T-helper 2 cell (primary cell): ENCODE measurements at places on chromosomes 13 and 19.
A peak's percentile ranks its signal among the peaks of the same experiment; 100 is the strongest.

GRCh38 chr19:35246466-35247092 lies 2.2 kb upstream of the LSR start:
- no peak for DNase-seq

DNA sequence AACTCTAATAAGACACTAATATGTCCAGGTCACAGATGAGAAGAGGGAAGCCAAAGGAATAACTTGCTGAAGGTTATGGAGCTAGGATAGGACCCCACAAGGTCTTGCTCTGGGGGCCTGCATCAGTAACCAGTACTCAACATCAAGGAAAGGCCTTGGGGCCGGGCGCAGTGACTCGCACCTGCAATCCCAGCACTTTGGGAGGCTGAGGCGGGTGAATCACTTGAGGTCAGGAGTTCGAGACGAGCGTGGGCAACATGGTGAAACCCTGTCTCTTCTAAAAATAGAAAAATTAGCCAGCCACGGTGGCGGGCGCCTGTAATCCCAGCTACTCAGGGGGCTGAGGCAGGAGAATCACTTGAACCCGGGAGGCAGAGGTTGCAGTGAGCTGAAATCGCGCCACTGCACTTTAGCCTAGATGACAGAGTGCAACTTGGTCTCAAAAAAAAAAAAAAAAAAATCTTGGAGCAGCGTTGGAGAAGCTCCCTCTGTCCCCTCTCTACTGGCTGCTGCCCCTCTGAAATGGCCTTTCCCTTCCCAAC lies 1.8 kb downstream of the LONP1 start:
- DNase-seq = no peak

DNA sequence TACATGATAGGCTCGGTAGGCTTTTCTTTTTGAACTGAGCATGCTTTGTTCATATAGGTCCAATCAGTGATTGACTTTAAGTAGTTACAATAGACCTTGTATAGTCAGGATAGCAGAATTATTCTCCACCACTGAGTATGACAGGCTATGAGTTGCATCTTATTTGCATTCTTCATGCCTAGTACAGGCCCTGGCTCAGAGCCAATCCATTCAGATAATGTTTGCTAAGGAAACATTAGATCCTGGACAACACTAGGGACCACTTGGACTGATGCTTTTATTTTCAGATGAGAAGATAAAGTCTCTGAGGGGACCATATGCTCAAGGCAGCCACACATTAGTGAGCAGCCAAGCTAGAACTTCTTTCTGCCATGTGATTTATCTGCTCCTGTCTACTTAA lies 133.9 kb downstream of the KL start:
- DNase-seq = no peak

- DNase-seq = no peak
Measured at GRCh38 chr13:95641291-95642027, 3.0 kb downstream of the DZIP1 start.

DNA sequence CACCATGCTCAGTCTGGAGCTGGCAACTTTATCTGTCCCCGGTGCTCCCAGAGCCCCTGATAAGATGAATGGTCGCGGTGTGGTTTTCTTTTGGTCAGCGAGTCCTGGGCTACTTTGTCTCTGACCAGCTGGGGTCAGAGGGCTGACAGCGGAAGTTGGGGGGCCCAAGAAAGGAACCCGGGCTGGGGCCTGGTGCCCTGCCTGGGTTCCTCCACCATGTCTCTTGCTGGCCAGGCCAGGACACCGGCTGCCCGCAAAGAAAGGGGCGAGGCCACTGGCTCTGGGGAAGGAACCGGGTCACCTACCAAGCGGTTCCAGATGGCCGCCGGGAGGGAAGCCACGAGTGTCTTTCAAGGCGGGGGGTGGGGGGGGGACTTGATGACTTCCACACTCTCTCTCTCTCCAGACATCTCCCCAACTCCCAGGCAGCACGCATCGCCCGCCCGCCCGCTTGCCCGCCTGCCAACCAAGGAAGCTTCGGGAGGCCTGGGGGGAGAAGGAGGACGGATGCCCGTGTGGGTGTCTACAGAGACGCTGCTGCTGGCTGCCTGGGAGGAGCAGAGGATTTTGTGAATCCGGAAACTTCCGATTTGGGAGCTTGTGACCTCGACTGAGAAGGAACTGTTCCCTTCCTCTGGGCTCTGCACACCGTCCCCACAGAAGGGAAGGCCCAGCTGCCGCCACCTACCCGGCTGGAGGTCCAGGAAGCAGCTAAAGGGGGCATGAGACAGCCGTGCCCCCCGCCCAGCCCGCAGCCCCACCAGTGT lies 1.1 kb downstream of the PIP5K1C start:
- peak; percentile 29 for DNase-seq

GRCh38 chr13:105333416-105333815 lies 1202.0 kb downstream of the EFNB2 start:
- DNase-seq = no peak

GRCh38 chr19:46404055-46404752 lies 9.2 kb downstream of the CCDC8 start:
- DNase-seq = no peak

- DNase-seq = peak; percentile 81
Measured at GRCh38 chr19:19627621-19628500, at the start of gene LPAR2. Gene LPAR2, minus strand, starts transcription at chr19:19628220. Its CDS starts 945 bp downstream, at chr19:19627275.

GRCh38 chr13:92179223-92179622 lies 780.8 kb downstream of the GPC5 start:
- DNase-seq = no peak

GRCh38 chr13:95679722-95680121 lies 2.8 kb downstream of the DNAJC3 start:
- DNase-seq = no peak

GRCh38 chr13:26482451-26483197 lies 74.9 kb upstream of the WASF3 start:
- DNase-seq = peak; percentile 82

GRCh38 chr13:77506874-77507273 lies 28.6 kb upstream of the SCEL start:
- DNase-seq = no peak

DNA sequence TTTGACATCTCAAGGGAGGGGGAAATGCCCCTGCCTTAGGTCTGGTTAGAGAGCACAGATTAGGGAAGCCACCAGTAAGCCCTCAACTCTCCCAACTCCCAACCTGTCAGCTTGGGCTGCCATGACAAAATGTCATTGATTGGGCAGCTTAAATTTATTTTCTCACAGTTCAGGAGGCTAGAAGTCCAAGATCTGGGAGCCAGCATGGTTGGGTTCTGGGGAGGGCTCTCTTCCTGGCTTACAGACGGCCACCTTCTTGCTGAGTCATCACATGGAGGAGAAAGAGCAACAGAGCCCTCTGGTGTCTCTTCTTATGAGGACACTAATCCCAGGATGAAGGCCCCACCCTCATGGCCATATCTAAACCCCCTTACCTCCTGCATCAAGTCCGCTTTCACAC lies 24.2 kb downstream of the C19orf12 start:
- DNase-seq = no peak

DNA sequence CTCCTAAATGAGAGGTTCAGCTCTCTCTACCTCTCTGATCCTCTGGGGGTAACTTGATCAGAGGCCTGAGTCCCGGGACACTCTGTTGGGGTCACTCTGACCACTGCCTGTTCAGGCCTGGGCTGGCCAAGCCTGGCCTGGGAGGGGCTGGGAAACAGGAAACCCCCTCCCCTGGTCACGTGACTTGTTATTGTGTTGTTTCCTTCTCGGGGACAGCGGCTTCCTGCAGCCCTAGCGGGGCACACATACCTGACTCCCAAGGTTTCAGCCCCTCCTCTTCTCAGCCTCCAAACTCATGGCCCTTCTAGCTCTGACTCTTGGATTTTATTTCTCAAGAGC lies at the start of gene USHBP1:
TSS of gene USHBP1 (minus strand) at position 105 of the 339 bp plus-strand sequence. CDS start 446 bp downstream, outside the sequence.
- DNase-seq = no peak

DNA sequence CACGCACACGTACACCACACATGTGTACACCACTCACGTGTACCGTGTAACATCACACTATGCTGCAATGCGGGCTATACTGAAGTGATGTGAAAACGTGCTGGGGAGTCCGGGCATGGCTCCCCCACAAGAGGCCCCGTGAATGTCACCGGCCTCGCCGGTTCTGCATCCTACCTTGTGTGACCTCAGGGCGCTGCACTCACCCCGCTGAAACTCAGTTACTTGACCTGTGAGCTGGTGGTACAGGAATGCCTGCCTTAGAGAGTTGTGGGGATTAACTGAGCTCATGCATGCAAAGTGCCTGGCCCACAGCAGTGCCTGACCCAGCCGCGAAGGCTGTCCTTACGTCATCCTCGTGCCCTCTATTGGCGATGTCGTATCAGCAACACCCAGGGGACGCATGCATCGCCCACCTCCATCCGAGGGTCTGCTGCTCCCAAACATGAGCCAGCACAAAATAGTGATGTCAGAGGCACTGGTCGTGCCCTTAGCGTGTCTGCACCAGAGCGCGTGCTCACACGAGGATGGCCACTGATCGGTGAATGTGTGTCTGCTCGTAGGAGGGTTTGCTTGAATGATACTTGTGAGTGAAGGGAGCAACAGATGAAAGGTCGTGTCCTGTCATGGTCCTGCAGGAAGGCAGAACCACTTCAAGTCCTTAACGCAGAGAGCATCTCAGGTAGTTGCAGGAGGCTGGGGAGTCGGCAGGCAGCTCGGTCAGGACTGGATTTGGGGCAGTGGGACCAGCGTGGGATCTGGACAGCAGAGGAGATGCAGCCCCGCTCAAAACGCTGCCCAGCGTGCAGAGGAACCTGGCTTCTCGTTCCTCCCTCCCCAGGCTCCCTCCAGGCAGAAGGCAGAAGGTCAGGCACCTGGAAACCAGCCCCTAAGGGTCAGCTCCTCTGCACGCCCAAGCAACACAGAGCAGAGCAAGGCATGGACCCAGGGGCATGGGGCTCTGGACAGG lies 126.2 kb upstream of the SPACA7 start:
- no peak for DNase-seq

- DNase-seq = no peak
Measured at GRCh38 chr19:17755977-17756670, 4.8 kb downstream of the FCHO1 start.

DNA sequence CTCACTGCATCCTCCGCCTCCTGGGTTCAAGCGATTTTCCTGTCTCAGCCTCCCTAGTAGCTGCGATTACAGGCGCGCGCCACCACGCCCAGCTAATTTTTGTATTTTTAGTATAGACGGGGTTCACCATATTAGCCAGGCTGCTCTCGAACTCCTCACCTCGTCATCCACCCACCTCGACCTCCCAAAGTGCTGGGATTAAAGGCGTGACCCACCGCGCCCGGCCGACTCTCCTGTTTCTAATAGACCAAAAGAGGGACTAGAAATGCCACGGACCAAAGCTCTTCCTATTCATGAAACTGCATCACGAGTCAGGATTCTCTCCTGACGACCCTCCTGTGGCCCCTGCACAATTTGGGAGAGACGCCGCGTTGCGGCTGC lies 563 bp downstream of the ZNF43 start:
- DNase-seq = no peak

GRCh38 chr13:49836516-49836915 lies 44.0 kb upstream of the KPNA3 start:
- no peak for DNase-seq

- no peak for DNase-seq
Measured at GRCh38 chr13:102317593-102317992, 84.3 kb downstream of the FGF14 start.

GRCh38 chr13:57675526-57675925 lies 44.0 kb downstream of the PCDH17 start:
- no peak for DNase-seq

DNA sequence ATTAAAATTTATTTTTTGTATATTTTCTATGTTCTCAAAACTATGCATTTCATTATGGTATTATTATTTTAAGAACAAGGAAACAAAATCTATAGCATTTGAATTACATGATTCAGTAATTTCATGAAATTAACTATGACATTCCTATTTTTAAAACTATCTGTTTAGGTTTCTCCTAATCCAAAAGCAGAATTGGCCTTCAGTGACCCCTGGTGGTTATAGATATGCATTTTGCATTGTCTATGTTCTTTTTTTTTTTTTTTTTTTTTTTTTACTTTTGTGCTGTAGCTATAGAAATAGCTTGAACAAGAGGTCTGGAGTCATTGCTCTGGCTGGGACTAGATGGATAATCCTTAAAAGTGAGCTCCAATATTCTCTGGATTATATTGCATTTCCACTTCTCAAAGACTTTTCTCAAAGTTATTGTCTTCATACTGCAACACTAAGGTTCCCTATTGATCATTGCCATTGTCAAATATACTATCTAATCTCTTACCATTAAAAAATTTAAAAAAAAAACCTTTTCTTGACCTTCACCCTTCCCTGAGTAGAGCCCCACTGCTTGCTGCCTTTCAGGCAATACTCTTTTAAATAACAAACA lies 15.9 kb upstream of the DNAJC3 start:
- no peak for DNase-seq

- DNase-seq = no peak
Measured at GRCh38 chr13:103224804-103225203, 158.6 kb upstream of the SLC10A2 start.
